ENCODE measurements at places on chromosomes 1 and 21.

GRCh38 chr1:6923955-6924881 lies 139.0 kb downstream of the CAMTA1 start:
- DNase-seq = no peak

- DNase-seq = no peak
Observed at GRCh38 chr1:155801149-155801548, 55.9 kb downstream of the GON4L start.

- no peak for DNase-seq
Observed at GRCh38 chr21:40331172-40331571, 463.9 kb downstream of the PCP4 start.

- no peak for DNase-seq
Observed at GRCh38 chr1:29122682-29123052, 1.0 kb downstream of the TMEM200B start.

- no peak for DNase-seq
Observed at GRCh38 chr21:34166468-34166867, 93.1 kb downstream of the MRPS6 start.

GRCh38 chr1:40435876-40436275 lies 14.4 kb upstream of the ZFP69B start:
- no peak for DNase-seq

- no peak for DNase-seq
Observed at GRCh38 chr21:15682977-15683376, 46.8 kb upstream of the USP25 start.

DNA sequence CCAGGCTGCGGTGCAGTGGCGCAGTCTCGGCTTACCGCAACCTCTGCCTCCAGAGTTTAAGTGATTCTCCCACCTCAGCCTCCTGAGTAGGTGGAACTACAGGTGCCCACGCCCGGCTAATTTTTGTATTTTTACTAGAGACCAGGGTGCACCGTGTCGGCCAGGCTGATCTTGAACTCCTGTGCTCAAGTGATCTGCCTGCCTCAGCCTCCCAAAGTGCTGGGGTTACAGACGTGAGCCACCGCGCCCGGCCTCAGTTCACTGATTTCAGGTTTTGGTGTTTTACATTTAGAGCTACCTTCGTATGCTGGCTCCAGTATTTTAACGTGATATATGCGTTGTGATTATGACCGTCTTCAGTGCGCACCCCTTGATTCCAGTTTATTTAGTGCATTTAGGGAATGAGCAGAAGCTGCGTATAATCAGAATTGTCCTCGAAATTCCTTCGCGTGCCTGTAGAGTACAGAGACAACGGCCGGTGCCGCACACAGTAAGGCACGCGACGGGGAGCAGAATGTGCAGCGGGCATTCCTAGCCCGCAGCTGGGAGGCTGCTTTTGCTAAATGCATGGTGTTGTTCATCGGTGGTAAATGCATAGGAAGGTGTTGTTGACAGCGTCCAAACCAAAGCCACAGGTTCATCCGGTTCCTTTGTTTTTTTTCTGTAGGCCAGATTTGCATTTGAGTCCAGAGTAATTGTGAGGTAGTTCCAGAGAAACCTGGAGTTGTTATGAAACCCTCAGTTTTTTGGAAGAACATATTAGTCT lies 48.9 kb upstream of the DIP2A start:
- DNase-seq = no peak

- DNase-seq = no peak
Observed at GRCh38 chr1:203322500-203323179, 17.3 kb downstream of the BTG2 start.

GRCh38 chr1:37630426-37631028 lies 4.2 kb downstream of the RSPO1 start:
- no peak for DNase-seq

- no peak for DNase-seq
Observed at GRCh38 chr1:145545055-145545454, 62.7 kb upstream of the GPR89A start.

- no peak for DNase-seq
Observed at GRCh38 chr1:215830226-215830810, 263.2 kb downstream of the KCTD3 start.

GRCh38 chr1:230421481-230421880 lies 4.7 kb downstream of the PGBD5 start:
- DNase-seq = no peak
